ENCODE measurements at places on chromosomes 6 and 20.

- no peak for DNase-seq
Measured at GRCh38 chr6:150617496-150618460, 18.1 kb downstream of the PLEKHG1 start.

DNA sequence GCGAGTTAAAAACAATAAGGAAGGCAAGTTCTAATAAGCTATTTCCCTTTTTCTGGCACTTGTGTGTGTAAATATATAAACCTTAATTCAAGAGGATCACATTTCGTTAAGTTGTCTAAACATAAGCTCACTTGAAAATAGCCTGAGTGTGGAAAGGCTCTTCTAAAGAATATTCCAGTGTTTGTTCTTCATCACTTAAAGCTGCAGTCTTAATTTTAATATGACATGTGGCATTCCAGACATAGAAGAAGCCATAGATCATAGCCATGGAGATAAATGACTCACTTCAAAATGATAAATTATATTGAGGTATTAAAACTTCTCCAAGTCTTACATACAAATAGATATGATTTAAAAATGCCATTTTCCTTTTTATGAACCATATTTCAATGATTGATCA is 42.1 kb downstream of the IYD start:
- no peak for DNase-seq

GRCh38 chr6:9978480-9978879 is 436.4 kb downstream of the TFAP2A start:
- no peak for DNase-seq

DNA sequence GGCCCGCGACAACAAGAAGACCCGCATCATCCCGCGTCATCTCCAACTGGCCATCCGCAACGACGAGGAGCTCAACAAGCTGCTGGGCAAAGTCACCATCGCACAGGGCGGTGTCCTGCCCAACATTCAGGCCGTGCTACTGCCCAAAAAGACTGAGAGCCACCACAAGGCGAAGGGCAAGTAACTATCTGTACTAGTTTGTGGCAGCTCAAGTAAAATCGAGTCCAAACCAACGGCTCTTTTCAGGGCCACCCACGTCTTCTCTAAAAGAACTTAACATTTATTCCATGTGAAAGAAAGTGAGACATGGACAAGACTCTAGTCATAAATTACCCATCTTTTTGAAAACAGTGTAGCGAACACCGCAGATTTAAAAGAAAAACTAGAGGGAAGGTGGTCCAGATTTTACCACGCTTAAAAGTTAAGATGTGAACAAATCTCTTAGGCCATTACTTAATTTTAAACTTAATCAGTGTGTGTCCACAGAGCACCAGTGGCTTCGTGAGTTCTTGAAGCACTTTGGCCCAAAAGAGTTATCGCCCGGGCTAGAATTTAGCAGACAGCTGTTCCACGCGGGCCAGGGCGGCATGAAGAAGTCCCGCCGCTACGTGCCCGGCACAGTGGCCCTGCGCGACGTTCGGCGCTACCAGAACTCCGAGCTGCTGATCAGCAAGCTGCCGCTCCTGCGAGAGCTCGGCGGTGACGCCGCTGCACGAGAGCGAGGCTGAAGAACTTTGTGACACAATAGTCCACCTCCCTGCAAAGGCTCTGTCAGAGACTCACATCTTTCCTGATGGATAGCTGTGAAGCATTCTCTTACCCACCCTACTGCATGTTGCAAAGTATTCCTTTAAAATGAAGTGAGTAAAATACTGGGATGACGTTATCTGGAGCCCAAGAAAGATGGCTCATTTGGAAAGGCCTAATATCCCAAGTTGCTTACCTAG is 113.9 kb upstream of the PRSS16 start:
- peak; percentile 83 for DNase-seq

DNA sequence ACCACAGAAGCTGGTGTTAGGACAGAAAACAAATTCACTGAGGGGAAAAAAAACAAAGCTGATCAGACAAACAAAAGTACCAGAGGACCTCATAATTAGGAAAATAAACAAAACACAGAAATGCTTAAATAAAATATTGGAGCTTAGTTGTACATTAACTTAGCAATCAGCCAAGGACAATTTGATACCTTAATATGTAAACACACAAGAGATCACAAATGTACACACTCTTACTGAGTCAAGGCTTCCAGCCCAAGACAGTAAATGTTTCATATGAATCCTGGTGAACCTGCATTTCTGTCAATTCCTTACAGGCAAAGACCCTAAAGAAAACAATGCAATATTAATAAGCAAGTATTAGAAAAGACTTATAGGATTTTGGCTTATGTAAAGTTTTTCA is 62.0 kb upstream of the SPTLC3 start:
- no peak for DNase-seq

Measured in right forelimb (tissue), 1 donor.